Cortex of kidney (tissue), 1 donor: ENCODE measurements at places on chromosomes 12 and 14.
A peak's percentile ranks its signal among the peaks of the same experiment; 100 is the strongest.

DNA sequence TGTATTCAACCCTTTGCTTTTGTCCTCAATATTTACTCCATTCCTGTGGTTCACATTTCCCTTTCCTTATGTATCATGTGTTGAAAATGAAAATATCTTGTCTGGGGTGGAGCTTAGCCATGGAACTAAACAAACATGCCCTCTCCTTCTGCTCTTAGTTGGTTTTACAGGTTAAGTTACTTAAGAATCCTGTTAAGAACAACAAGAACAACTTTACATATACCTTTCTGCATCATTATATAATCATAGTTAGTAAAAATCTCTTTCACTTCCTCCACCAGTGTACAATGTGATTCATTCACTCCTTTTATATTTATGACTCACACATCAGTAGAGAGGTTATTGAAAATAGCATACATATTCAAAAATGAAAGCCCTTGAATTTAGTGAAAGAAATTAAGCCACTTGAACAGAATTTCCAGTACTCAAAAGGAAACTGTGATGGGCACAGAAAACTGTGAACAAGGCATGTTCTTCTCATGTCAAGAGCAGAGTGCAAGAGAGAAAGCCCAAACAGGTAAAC lies 307.7 kb downstream of the CCDC91 start:
- no peak for DNase-seq

DNA sequence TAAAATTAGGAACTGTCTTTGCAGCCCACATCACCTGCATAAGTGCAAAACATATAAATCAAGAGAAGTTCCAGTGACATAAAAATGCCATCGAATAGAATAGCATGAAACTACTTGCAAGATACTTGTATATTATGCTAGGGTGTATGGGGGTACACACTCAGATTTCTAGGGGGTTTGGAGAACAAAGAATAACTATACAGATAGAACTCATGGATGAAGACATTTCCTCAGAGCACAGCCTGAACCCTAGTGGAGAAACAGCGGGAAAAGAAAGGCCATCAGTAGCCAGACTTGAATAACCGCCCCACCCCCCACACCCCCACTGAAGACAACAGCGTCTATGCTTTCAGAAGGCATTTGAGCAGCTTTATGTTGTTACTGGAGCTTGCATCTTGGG lies 425.8 kb downstream of the NPAS3 start:
- no peak for DNase-seq

- no peak for DNase-seq
Observed at GRCh38 chr12:53486736-53487487, 12.3 kb downstream of the MAP3K12 start.

- no peak for DNase-seq
Observed at GRCh38 chr12:25830456-25830855, 128.0 kb upstream of the RASSF8 start.

- no peak for DNase-seq
Observed at GRCh38 chr12:113246478-113247122, 25.3 kb downstream of the TPCN1 start.

DNA sequence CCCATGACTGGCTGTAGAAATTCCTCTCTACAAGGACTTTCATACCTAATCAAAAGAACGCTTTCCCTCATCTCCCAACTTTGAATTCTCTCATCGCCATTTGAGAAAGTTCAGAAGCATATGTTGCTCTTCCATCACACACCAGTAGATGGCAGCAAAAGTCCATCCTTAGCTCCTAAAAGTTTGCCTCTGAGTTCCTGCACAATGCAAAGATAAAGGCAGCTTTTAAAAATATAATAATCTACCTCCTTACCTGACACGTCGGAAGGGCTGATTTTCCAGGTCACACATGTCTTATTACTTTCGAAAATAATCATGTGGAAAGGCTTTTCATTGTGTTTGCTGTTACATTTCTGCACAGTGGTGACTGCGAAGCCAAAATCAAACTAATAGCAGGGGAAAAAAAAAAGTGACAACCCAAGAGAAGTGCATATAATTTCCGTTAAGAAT lies 456.7 kb upstream of the SEL1L start:
- no peak for DNase-seq

GRCh38 chr12:105839629-105840127 lies 299.1 kb downstream of the NUAK1 start:
- no peak for DNase-seq

DNA sequence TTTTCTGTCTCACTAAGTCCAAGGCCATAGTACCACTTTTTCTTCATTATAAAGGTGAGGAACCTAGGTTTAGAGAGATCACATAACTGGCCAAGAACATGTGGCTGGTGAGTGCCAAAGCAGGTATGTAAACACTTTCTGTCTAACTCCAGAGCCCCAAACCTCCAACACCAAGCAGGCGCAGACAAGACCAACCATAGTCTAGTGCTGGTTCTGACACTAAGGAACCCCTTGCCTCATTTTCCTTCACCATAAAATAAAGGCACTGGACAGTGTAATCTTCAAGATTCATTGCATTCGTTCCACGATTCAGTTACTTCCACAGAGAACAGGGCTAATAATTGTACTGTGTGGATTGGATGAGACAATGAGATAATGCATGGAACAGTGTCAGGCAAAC lies 71.0 kb downstream of the NPAS3 start:
- DNase-seq, result no peak

GRCh38 chr12:58030566-58031279 lies 89.4 kb downstream of the ATP23 start:
- no peak for DNase-seq

GRCh38 chr14:73153272-73153671 lies 17.0 kb downstream of the PSEN1 start:
- DNase-seq, result no peak

- no peak for DNase-seq
Observed at GRCh38 chr12:47126246-47126645, 46.5 kb upstream of the AMIGO2 start.

- DNase-seq, result no peak
Observed at GRCh38 chr14:101475456-101476257, 85.6 kb upstream of the DIO3 start.

DNA sequence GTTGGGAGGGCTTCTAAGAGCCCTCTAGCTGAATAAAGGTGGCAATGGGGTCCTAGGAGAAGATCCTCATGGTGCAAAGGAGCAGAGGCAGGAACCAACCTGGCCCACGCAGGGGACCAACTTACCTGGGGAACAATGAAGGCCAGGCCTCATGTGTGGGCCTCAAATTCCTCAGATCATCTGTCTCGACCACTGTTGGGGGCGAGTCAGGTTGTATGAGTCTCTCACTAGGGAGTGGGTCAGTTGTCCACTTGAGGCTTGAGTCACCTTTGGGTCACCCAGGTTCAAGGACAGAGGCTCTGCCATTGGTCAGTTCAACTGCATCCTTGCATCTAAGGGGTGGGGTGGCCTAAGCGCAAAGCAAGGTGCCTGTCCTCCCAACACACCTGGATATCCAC lies 43.7 kb upstream of the BDKRB2 start:
- no peak for DNase-seq

DNA sequence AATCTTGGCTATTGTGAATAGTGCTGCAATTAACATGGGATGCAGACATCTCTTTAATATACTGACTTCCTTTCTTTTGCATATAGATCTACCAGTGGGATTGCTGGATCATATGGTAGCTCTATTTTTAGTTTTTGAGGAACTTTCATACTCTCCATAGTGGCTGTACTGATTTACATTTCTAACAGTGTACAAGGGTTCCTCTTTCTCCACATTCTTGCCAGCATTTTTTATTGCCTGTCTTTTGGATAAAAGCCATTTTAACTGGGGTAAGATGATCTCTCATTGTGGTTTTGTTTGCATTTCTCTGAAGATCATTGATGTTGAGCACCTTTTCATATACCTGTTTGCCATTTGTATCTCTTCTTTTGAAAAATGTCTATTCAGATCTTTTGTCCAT lies 8.4 kb downstream of the AMDHD1 start:
- no peak for DNase-seq

- DNase-seq, result no peak
Observed at GRCh38 chr14:24056800-24057184, 5.0 kb downstream of the CARMIL3 start.

GRCh38 chr12:21991526-21991925 lies 50.3 kb upstream of the ABCC9 start:
- no peak for DNase-seq

DNA sequence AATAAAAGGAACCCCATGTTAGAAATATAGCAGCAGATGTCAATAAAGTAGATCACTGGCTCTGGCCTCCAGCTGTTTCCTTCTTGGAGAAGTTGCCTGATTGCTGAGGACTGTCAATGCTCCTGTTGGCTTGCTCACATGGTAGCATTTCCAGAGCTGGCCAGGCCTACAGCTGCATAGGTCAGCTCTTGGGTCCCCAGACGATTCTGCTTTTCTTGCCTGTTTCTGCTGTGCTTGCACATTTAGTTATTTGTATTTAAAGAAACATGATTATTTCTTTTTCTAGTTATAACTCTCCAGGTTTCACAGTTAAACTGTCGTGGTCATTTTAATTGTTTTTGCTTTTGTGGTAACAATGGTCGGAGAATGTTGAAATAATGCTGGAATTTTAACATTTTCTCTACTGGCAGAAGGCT lies 7.2 kb downstream of the NAV3 start:
- DNase-seq, result no peak

DNA sequence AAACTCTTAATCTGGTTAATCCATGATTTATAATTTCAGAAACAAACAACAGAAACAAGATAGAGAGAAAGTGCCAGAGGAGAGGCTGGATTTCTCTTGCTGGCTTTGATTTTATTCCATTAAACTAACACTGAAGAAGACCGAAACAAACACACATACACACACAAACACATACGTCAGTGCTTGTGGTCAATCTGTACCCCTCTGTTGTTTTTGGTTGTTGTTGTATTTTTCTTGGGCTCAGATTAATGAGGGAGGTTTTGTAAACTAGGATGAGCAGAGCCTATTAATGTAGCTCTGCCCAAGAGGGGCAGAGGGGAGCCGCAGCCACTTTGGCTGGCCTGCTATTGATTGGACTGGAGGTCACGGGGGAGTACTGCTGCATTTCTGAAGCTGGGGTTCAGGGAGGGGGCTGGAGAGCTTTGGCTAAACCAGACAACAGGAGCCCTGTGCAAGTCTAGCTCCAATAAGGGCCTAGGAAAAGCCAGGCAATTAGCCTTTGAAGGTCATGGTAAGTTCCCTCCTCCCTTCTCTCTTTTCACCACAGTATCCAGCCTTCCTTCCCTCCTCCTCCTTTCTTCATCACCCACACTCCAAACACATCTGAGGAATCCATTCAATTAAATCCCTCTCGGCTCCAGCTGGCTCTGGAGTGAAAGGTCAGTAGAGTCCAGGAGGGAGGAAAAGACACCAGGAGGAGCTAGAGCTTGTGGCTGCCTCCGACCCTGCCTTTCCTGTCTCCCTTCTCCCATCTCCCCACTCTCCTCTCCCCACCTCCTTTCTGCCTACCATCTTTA lies 344.1 kb upstream of the LMO3 start:
- DNase-seq, result no peak

- peak; percentile 45 for DNase-seq
Observed at GRCh38 chr14:22929104-22929960, at the start of gene PRMT5. PRMT5 (minus strand) TSS chr14:22929376; CDS start chr14:22929361, 15 bp downstream.

GRCh38 chr14:31275731-31276130 lies 68.1 kb upstream of the HECTD1 start:
- DNase-seq, result no peak

DNA sequence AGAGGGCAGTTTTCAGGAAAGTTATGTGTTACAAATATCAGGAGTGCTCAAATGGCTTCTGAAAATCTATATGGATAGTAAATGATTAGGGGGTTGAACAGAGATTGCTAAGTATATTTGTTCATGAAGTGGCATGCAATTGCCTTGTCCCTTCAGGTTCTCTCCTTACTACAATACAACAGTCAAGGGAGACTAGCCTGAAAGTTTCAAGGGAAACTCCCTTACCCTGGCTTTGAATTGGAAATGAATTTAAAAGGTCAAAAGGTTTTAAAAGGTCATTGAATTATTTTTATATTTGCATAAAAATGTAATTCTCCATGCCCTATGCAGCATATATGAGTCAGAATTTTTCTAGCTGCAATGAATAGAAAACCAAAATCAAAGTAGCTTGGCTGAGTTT lies 253.1 kb upstream of the SYT1 start:
- DNase-seq, result no peak

DNA sequence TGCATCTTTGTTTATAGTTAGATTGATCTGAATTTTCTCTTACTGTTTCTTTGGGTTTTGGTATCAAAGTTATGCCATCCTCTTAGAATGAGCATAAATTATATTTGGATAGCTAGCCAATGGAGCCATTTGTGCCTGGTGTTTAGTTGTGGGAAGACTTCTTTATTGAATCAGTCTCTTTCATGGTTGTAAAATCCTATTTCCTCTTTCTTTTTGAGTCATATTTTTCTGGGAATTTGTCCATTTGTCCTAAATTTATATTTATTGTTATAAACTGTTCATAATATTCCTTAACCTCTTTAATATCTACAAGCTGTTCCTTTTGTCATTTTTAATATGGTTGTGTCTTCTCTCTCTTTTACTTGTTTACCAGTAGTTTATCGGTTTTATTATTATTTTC lies 462.5 kb downstream of the AEBP2 start:
- no peak for DNase-seq

DNA sequence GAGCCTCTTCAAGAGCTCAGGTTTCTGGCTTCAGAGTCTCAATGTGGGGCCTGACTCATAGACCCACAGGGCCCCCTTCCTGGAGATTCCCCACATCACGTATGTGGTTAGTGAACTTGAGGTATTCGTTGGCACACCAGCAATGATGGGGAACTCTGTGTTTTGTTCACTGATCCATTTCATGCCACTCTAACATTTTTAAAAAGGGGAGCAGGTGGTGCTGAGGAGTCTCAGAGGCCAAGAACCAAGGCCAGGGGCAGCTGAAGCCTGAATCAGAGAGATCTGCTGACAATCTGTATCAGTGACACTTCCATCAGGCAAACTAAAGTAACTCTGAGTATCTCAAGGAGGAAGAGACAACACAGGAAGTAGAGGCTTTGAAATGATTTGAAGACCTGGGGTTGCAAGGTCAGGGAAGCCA lies 323.4 kb downstream of the VRK1 start:
- no peak for DNase-seq

DNA sequence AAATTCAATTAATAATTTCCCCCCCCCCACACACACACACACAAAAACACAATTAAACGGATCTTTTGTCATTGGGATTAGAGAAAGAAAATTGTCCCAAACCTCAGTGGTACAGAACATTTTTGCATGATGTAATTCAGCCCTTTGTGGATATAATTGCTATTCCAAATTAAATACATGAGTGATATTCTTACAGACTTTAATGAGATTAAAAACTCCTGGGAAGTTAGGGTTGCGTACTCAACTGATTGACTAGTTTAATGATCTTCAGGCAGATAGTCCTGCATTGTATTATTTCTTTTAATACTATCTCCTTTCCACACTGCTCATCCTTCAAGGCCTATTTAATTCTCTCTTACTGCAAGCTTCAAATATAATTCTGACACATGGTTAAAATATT lies 711.8 kb upstream of the LRFN5 start:
- no peak for DNase-seq

DNA sequence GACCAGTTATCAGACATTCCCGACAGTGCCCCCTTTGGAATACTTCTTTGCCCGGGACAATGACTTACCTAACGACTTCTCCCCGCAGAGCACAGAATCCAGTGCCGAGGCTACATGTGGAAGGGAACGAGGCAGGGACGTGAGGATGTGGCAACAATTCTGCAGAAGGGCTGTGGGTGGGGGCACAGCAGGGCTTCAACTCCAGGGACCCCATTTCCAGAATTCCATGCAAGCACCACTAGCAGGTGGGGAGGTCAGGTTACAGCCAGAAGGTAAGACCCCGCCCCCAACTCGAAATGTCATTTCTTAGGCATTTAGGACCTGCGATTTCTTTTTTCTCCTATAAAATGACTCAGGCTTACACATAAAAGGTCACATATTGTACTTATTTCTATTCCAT lies 207.9 kb downstream of the TMEM132C start:
- no peak for DNase-seq

GRCh38 chr12:52984136-52984535 lies 22.1 kb upstream of the EIF4B start:
- DNase-seq, result no peak
